GM23338 (cell line): ENCODE measurements at places on chromosomes 3 and 15. TPM values are rescaled to one million over a fixed set of nuclear protein-coding genes. Genes with fewer than 3 reads are reported as not detected.

GRCh38 chr3:185935465-185936272 lies 2.1 kb downstream of the TRA2B start:
- no peak for DNase-seq
- H3K4me3 ChIP-seq, result peak overlapping the region; percentile 95
- H3K27ac ChIP-seq, result peak overlapping the region; percentile 1; the same call in 1 of the 2 replicates
- peaks cover 3% of the 10 kb centered on the region; the same call in 1 of the 2 replicates for H3K36me3 ChIP-seq

- no peaks in the 10 kb centered on the region for H3K36me3 ChIP-seq
- DNase-seq, result peak; percentile 80
- no peak overlapping the region for H3K27ac ChIP-seq
- peak overlapping the region; percentile 77 for H3K4me3 ChIP-seq
- peaks cover 15% of the 10 kb centered on the region for H3K27me3 ChIP-seq
Observed at GRCh38 chr15:72796515-72797337, 13.2 kb upstream of the ADPGK start.

DNA sequence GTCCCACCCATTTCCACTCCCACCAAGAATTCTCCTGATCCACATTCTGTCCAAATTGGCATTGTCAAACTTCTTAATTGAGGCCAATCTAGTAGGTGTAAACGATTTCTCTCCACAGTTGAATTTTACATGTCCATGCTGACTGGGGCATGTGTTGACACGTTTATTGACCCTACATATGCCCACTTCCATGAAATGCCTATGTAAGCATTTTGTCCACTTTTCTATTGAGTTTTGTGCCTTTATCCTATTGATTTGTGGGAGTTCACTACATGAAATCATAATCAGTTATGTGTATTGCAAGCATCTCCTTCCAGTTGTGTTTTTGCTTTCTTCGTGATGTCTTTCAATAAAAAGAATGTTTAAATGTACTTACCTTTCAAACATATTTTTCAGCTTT lies 141.7 kb upstream of the NSMCE3 start:
- no peak overlapping the region for H3K27ac ChIP-seq
- DNase-seq, result no peak
- no peaks in the 10 kb centered on the region for H3K27me3 ChIP-seq
- H3K4me1 ChIP-seq, result peaks cover 32% of the 10 kb centered on the region
- no peak overlapping the region for H3K4me3 ChIP-seq
- no peaks in the 10 kb centered on the region for H3K36me3 ChIP-seq

DNA sequence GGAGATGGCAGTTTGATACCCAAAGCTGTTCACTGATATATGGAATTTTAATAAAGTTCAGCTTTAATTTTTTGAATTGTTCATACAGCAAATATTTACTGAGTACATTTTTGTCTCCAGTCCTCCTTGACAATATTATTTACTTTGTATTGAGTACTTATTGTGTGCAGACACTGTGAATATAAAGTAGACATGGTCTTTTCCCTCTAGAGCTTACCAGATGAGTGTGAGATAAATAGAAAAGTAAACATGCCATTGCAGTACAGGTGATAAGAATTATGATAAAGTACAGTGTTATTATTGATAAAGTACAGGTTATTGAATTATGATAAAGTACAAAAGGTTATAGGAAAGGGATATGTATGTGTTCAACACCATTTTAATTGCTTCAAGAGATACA lies 2.1 kb downstream of the UBA5 start:
- H3K4me3 ChIP-seq, result peak overlapping the region; percentile 89; the same call in 1 of the 2 replicates
- no peak overlapping the region for H3K27ac ChIP-seq
- no peaks in the 10 kb centered on the region; the same call in 1 of the 2 replicates for H3K36me3 ChIP-seq
- H3K4me1 ChIP-seq, result no peaks in the 10 kb centered on the region; the same call in 1 of the 2 replicates

DNA sequence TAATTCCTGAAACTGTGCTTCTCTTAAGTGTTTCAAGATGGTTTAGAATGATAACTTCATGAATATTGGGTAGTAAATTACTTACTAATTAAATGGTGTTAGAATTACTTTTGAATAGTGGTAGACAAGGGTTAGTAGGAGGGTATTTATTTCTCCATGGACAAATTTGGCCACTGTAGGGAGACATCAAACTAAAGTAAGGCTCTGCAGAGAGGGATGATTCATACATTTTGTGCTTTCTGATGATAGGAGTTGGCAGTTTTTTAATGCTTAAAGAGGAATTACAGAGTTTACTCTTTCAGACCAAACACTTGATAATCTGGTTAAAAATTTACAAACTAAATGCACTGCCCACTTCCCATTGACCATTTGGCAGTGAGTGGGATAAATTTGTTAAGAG lies 127.6 kb downstream of the NAALADL2 start:
- H3K4me3 ChIP-seq, result no peak overlapping the region
- no peak for DNase-seq

GRCh38 chr3:88151358-88151757 lies 1.6 kb downstream of the C3orf38 start:
- H3K27ac ChIP-seq, result no peak overlapping the region
- peak overlapping the region; percentile 94 for H3K4me3 ChIP-seq
- H3K4me1 ChIP-seq, result peaks cover 11% of the 10 kb centered on the region; the same call in 1 of the 2 replicates
- no peaks in the 10 kb centered on the region for H3K27me3 ChIP-seq

DNA sequence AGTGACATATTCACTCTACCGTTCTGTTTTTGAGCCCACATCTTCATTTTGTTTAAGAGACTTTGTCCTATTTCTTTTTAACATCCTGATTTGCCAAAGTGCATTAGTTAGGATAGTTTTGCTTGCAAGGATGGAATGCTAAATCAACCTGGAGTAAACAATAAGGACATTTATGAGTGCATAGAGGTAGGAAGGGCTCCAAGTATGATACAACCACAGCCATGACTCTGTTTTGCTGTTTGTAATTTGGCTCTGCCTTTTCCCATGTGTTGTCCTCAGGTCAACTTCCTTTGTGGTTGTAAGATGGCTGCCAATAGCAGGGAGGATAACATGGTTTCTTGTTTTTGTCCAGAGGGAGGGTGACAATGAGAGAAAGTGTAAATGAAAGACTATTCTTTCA lies 66.4 kb upstream of the GOLIM4 start:
- DNase-seq, result no peak
- no peak overlapping the region for H3K4me3 ChIP-seq
- H3K36me3 ChIP-seq, result no peaks in the 10 kb centered on the region
- no peak overlapping the region for H3K27ac ChIP-seq

DNA sequence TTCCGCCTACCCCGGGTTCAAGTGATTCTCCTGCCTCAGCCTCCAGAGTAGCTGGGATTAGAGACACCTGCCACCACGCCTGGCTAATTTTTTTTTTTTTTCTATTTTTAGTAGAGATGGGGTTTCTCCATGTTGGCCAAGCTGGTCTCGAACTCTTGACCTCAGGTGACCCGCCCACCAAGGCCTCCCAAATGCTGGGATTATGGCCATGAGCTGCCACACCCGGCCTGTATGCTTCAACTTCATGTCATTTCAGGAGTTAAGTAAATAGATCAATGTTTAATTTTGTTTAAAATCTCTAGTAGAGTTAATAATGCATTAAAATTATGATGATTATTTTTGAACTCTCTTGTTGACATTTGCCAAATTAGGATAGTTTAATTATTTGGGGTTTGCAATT lies 121.1 kb upstream of the ALDH1A3 start:
- no peaks in the 10 kb centered on the region for H3K36me3 ChIP-seq
- no peaks in the 10 kb centered on the region; the same call in 1 of the 2 replicates for H3K4me1 ChIP-seq
- no peaks in the 10 kb centered on the region for H3K27me3 ChIP-seq
- H3K4me3 ChIP-seq, result no peak overlapping the region

GRCh38 chr3:61908382-61908781 lies 347.0 kb downstream of the PTPRG start:
- DNase-seq, result no peak
- no peak overlapping the region for H3K27ac ChIP-seq
- peaks cover 57% of the 10 kb centered on the region for H3K4me1 ChIP-seq

The KBTBD13 gene
- 0.09 TPM in 1 of 2 replicates, not detected in the other for polyA plus RNA-seq

The PSTPIP1 gene
- 3.7 TPM in 2 replicates for polyA plus RNA-seq

The ACOX2 gene
- polyA plus RNA-seq, result 1.9 and 2.9 TPM in 2 replicates
